Osteocyte (in vitro differentiated cells): ENCODE measurements at places on chromosomes 4 and X. TPM values are rescaled to one million over a fixed set of nuclear protein-coding genes. Genes with fewer than 3 reads are reported as not detected.

The TGIF2LX gene
- not detected in 2 replicates for total RNA-seq

The MGARP gene
- total RNA-seq, result 5.1 and 5.2 TPM in 2 replicates

The XAGE1B gene
- total RNA-seq, result not detected in 2 replicates

DNA sequence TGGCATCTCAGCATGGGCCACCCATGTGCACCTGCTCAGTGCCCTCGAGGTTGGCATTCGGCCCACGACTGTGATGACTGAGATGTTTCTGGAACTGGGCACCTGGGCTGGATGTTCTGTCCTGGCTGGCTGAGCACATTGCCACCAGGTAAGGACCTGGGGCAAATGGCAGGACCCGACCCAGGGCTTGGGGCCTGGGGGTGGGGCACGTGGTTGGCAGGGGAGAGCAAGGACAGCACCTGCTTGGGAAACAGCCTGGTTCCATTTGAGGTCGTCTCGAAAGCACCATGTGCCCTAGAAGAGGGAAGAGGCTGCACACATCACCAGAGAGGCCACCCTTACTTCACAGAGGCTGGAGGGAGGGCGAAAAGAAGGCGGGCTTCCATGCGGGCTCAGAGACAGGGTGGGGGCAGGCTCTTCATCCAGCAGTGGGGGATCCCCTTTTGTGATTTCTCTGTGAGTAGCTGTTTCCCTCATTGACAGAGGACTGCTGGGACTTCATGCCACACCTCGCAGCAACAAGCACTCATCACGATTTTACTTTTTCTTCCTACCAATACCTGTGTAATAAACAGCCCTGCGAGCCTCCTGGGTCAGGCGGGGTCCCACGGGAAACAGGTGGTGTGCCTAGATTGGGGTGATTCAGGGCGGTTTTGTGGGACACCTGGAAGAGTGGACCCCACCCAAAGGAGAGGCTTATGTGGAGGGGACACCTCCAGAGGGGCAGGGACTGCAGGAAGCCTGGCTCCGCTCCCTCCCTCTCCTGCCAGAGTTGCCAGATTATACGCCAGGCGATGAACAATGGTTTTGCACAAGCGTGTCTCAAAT is 12.0 kb downstream of the TMEM187 start:
- H3K27me3 ChIP-seq, result no peaks in the 10 kb centered on the region
- no peak overlapping the region for H3K4me3 ChIP-seq
- H3K27ac ChIP-seq, result peak overlapping the region; percentile 93
- peaks cover 7% of the 10 kb centered on the region for H3K36me3 ChIP-seq
- H3K4me1 ChIP-seq, result peaks cover 16% of the 10 kb centered on the region

The TLR3 gene
- 7.5 and 8.2 TPM in 2 replicates for total RNA-seq

- no peak overlapping the region for H3K27ac ChIP-seq
- peaks cover 26% of the 10 kb centered on the region for H3K36me3 ChIP-seq
- H3K27me3 ChIP-seq, result no peaks in the 10 kb centered on the region
- H3K4me1 ChIP-seq, result peaks cover 14% of the 10 kb centered on the region
These were observed 5.7 kb downstream of the S100P start for GRCh38 chr4:6699388-6699787.
